ENCODE measurements at places on chromosomes 12 and 14.

- no peak for DNase-seq
Observed at GRCh38 chr12:84764001-84764400, 148.6 kb downstream of the SLC6A15 start.

DNA sequence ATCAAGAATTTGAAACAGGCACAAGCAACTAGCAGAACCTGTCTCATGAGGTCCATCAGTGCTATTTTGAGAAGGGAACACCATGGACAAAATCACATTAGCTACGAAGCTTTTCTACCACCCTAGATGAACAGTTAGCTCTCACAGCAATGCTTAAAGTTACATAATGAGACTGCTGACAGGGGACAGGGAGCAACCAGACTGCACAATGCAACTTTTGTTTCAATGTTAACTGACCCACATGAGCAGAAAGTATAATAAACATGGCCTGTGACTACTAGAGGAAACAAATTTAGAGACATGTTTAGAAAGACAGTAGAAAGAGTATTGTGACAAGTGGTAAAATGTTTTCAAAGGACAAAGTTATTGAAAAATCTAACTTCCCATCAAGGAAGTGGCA lies 282.8 kb downstream of the CEP128 start:
- no peak for DNase-seq

DNA sequence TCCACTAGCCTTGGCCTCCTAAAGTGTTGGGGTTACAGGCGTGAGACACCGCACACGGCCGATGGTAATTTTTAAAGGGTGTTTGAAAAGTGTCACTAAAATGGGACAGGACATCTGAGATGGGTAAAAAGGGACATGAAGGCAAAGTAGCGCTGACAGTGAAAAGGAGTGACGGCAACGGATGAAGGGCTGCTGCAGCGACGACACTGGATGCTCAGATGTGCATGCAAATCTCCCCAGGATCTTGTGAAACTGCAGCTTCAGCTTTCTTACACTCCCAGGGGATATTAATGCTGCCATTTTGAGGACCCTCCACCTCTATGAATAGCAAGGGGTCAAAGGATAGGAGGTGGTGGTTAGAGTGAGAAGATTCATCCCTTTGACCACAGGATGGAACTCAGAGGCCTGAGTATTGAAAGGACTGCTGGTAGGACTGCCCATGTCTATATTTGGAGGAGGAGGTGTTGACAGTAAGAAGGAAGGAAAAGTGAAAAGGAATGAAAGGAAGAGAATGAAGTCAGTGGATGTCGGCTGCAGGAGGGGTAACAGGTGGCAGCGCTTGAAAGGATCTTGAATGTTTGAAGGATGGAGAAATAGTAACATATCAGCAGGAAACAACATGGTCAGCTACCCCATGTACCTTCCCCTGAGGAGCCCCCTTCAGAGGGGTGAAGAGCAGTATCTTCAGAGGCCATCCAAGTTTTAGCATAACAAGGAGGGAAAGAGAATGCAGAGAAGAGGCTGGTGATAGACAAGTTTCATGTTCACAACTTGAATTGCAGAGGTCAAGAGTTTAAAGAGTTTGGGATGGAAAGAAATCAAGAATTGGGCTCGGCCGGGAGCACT lies 37.1 kb downstream of the CLIP1 start:
- DNase-seq = no peak

- no peak for DNase-seq
Observed at GRCh38 chr12:131355361-131356245, 355.3 kb upstream of the SFSWAP start.

DNA sequence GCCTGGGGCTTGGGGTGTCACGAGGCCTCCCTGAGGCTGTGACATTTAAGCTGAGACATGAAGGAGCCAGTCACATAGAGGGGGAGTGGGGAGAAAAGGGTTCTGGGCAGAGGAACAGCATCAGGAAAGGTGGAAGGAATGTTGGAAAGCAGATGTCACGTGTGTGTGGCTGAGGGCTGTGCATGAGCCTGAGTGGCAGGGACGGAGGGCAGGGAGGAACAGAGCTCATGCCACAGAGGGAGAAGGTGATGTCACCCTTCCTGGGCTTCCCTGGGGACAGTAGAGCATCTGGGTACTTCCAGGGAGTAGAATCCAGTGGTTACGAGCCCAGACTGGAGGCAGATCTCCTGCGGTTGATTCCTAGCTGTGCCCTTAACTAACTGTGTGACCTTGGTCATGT lies 32.0 kb upstream of the JDP2 start:
- no peak for DNase-seq

GRCh38 chr12:92696216-92696615 lies 6.6 kb upstream of the PLEKHG7 start:
- no peak for DNase-seq
